GOT3 (cell line): ENCODE measurements at places on chromosomes 16 and 17.

DNA sequence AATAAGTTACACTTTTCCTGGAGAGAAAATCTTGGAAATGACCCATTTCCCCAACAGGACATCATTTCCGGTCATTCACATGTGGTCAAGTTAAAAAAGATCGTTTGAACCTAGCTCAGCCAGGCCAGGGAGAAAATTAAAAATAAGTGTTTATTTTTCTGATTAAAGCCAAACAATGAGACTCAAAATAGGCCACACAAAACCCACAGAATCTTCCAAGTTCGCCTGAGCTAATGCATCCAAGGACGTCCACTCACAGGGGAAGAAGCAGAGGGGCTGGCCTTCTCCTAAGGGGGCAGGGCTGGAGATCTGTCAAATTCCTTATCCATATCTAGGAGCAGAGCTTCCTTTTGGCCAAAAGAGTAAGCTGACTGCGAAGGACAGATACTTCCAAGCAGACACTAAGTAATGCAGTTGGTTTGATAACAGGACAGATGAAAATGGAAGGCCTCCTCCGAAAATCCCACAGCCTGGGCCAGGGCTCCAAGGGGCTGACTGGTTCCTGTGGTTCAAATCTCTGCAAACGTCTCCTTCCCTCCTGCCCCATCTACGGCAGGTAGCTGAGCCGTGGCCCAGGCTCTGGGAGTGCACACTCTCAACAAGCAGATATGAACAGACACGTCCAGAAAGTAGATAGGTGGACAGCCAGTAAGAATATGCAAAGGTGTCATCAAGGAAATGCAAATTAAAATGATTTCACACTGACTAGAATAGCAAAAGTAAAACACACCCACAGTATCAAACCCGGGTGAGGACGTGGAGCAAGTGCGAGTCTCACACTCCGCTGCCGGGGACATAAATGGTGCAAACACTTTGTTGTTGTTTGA is 98.5 kb downstream of the MRM3 start:
- DNase-seq, result no peak

DNA sequence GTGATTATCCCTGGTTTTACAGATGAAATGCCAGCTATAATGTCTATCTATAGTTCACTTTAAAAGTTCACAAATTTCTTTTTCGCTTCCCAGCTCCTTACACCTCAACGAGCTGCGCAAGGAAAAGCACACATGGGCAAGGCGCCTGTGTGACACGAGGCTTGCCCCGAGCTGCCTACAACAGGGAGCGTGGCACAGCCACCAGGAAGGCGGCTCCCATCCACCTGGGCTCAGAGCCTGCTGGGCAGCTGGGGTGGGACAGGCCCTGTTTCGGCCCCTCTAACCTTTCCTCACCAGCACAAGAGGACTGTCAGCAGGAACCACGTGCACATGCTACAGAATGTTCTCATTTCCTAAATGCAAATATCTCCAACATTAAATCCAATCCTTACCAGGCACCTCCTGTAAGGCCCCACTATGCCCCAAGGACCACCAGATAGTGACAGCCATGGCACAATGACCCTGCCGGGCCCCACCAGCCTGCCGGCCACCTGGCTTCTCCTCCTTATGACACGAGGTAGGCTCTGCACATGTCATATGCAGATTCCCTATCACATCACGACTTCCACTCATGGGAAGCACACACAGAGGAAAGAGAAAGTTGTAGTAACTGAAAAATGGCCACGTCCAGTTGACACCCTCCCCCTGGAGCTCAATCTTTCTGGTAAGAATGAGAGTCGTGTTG is 92.1 kb downstream of the ZNF778 start:
- no peak for DNase-seq

DNA sequence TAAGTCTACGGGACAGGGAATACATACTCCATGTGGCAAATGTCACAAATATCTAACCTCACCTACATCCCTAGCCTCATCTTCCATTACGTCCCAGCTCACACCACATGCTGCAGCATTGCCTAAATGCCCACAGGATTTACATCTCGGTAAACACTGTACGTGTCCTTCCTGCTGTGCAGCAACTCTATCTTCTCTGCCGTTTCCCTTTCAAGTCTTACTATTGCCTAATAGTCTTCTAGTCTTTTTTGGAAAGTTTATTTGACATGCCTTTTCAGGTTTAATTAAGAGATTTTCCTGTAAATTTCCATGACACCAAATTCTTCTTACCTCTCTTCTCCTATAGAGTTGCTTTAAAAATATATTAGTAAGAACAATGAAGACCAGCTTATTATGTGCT is 120.5 kb downstream of the HS3ST4 start:
- DNase-seq, result no peak

DNA sequence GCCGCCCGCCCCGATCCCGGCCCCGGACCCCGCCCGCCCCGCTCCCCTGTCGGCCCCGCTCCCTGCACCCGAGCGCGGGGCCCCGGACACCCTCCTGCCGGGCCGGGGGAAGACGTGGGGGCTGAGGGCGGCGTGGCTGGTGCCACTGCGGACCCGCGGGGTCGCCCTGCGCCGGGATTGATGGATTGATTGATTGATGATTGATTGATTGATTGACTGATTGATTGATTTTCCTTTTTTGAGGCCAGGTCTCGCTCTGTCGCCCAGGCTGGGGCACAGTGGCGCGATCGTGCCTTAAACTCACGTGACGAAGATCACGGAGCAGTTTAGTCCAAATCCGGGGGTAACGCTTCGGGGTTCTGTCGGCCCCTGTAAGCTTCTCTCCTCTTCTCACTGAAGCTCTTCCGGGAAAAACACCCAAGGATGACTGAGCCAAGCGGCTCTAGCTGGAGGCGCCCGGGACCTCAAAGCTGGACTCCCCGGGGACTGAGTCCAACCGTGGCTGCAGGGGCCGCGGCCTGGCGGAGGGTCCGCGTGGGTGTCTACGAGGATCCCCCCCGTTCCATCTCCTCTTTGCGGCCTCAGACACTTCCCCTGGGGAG is 40.2 kb upstream of the BHLHA9 start:
- DNase-seq, result no peak

DNA sequence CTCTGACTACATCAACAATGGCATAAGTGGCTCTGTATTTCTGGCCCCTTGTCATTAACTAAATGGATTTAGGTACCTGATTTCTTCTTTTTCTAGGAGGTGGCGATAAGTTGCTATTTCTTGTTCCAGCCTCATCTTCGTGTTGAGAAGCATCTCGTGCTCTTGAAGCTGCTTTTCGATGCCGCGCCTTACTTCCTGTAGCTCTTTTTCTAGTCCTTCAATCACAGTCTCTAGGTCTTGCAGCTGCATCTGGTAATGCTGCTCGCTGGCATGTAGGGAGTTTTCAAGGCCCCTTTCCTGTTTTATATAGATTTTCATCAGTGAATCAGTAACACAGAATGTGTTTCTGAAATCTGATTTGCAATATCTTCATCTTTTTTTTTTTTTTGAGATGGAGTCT is 5.1 kb downstream of the KRT222 start:
- no peak for DNase-seq

DNA sequence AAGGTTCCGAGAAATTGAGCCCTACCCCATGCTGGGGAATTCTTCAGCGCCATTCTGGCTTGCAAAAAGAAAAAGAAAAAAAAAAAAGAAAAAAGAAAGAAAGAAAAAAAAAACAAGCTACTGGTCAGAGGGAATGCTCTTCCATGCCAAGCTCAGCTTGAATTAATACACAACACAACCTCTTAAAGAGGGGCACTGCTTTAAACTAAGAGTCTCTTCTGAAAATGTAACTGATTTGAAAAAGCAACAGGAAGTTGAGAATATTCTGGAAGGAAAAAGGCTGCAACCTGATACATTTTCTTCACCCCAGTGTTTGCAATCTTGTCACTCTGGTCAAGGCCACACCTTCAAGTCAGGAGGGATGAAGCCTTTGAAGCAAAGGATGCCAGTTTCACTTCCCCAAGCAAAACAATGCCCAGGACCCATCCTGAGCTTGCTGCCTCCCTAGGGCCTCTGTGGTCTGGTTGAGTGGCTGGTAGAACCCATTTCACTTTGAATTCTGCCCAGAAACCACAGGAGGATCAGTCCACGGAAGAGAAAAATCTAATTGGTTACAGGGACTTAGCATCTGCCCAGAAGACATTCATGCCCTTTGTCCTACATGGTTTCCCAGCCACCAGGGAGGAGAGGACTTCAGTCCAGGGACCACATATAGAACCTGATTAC is 389.7 kb downstream of the SOX9 start:
- no peak for DNase-seq

DNA sequence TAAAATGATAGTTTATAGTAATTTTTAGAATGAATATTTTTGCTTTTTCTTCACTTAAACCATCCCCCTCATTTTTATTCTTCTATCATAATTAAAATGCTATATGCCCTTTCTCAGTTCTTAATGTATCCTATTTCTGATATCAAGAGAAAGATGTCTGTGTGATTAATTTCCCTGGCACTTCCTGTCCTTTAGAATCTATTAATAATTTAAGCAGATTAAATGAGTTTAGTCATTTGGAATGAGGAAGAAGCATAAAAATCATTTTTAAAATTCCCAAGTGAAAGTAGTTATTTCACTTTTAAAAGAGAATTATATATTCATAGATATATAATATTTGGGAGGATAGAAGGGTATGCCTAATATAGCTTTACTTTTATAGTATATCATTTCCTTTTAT is 27.8 kb upstream of the CDR2 start:
- no peak for DNase-seq

DNA sequence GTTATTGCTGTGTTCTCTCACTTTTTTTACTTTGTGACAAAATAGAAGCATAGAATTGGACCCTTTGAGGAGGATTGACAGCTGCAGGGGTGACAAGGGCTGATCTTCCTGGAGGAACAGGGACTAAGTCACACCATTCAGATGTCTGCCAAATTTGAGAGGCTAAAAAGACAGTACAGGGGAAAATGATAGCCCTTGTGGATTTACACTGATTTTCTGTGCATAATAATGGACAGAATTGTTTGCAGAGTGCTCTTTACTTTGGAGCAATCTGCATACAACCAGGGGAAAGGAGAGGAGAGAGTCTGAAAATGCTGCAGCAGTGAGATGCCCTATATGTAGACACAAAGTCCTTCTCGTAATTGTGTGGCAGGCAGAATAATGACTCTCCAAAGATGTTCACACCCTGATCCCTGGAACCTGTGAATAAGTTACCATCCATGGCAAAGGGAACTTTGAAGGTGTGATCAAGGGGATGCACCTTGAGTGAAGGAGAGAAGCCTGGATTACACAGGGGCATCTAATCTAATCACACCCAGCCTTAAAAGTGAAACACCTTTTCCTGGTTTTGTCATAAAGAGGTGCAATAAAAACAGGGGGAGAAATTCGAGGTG is 221.4 kb upstream of the CPHXL start:
- DNase-seq, result no peak

GRCh38 chr17:76721463-76721862 is 4.9 kb downstream of the JMJD6 start:
- no peak for DNase-seq

- no peak for DNase-seq
These were observed 57.5 kb upstream of the CLEC19A start for GRCh38 chr16:19228052-19228451.

DNA sequence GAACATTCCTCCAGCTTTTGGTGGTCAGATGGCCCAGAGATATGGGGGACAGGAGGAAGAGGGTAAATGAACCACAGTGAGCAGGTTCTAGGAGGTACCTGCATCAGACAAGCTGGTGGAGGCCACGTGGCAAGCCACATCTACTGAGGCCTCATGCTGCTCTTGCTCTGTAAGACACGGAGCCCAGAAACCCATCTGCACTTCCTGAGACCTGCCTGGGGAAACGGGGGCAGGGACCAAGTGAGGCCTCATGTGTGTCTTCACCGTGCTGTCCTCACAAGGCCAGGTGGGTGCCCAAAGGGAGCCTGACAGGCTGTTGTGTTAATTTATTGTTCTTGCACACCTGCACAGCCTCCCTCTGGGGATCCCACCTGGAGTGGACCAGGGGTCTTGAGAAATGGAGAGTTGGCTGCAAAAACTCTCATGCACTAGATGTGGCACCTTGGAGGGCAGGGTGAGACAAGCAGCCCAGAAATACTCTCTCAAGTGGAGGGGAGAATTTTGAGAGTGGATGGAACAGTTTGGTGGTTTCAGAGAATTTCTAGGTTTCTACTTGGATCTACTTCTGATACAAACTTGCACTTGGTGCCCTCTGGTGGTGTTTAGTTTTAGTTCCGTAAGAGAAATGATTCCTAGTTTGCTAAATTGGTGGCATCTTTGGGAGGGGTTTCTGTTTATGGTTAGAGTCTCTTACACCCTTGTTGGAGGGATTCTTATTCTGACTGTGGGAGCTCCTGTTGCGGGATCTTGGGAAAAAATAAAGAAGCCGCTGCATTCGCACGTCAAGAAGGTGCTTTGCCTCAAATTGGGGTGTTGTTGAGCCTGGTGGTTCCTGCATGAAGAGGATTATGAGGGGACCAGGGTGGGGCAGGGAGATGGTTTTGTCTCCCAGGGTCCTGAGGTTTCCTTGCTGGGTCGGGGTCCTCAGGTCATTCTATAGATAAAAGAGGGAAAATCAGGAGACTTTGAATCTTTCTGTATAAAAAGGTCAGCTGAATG is 47.5 kb downstream of the SLC6A2 start:
- no peak for DNase-seq

- DNase-seq, result no peak
These were observed 462.9 kb upstream of the ZFHX3 start for GRCh38 chr16:73510852-73511251.

GRCh38 chr16:89436366-89436765 is 54.0 kb downstream of the ANKRD11 start:
- no peak for DNase-seq

DNA sequence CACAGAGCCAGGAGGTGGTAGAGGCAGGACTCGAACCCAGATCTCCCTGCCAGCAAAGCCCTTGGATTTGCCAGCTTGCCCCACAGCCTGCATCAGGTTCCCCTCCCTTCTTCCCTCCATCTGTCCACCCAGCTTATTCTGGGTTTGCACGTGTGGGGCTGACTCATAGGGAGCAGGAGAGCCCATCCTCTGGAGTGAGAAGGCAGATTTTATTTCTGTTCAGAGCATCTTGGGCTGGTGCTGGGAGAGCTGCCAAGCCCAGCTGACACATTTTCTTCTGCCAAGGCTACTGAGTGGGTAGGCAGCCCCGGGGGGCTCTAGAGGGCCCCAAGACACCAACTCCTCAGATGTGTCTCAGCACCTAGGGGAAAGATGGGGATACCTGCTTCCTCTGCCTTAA is 106.3 kb upstream of the CRHR1 start:
- DNase-seq, result no peak

- no peak for DNase-seq
These were observed 1343.0 kb downstream of the TP53TG3F start for GRCh38 chr16:34802396-34802795.
